HCT116 (cell line): ENCODE measurements at places on chromosomes 3 and 15.
A peak's percentile ranks its signal among the peaks of the same experiment; 100 is the strongest.

GRCh38 chr3:137205394-137206045, 247.7 kb downstream of the IL20RB start:
- no peak for DNase-seq

DNA sequence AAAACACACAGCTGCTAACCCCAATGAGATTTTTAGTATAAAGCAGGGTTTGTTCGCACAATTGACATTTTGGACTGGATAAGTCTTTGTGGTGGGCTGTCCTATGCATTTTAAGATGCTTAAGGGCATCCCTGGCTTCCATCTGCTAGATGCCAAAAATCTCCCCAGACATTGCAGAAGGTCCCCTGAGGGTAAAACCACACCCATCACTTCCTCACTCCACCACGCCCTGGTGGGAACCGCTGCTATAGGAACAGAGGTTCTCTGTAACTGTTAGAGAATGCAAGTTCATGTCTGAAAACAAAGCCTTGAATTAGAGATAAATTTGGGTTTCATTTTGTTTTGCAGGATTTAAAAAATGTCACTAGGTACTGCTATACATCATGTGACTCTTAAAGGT, 67.7 kb downstream of the ARHGEF26 start:
- DNase-seq, result no peak

DNA sequence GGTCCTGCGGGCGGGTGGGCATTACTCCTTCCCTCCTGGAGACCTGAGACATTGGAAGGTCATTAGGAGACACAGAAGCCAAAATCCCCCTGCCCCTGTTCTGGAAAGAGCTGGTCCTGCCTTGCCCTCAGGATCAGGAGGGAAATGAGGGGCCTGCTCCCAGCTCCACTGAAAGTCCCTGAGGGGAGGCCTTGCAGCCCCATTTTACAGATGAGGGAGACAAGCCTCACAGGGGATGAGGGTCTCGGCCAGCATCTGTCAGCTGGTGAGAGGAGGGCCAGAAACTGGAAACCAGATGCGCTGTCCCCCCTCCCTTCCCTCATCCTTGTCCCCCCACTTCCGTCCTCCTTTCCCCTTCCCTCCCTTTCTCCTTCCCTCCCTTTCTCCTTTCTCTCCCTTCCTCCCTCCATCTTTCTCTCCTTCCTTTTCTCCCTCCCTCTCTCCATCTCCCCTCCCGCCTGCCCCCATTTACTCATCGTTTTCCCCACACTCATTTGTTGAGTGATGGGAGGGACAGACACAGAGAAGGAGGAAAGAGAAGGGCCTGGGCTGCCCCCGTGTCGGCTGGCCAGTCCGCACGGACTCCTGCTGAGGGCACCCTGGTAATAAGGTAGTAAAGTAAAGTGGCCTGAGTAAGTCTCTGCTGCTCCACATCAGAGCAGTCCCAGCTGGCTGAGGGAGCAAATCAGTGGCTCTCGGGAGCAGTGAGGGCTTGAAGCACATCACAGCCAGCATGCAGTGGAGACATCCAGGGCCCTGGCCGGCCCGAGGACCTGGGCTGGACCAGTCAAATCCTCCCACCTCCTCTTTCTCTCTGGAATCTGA, 112.4 kb upstream of the ALDH1A3 start:
- no peak for DNase-seq

GRCh38 chr3:65028024-65028423, 340.2 kb upstream of the ADAMTS9 start:
- no peak for DNase-seq

DNA sequence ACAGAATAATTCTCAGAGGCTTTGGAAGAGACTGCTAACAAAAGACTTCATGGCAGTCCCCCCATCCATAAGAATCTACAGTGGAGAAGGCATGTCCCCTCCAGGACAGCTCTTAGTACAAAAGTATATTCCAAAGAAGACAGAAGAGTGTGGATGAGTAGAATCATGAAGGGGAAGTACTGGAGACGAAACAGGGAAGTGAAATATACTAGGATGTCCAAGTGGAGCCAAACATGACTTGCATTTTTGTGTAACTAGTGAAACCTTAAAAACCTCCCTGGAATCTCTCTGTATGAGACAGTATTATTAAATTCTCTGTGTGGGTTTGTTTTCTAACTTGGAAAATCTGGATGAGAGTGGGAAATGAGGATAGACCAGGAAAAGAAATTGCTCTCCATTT, 312.4 kb downstream of the RSL24D1 start:
- DNase-seq, result no peak

- peak; percentile 39 for DNase-seq
Measured at GRCh38 chr3:131794766-131795388, 239.9 kb downstream of the CPNE4 start.

DNA sequence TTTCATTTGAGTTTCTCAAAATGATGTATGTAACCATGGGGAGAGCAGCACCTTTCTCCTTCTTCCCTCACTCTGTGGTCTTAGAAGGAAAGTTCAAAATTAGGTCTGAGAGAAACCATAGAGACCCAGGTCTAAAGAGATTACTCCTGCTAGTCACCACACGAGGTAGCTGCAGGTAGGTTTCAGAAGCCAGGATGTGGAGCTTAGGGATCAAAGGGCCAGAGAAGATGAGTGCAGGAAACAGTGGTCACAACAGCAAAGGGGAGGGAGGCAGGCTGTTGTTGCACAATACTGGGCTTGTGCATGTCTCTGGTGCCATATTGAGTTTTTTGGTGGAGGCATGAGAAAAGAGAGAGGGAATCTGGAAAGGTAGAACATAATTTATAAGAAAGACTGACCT, 583.6 kb downstream of the AGBL1 start:
- no peak for DNase-seq

- no peak for DNase-seq
Measured at GRCh38 chr3:109831403-109831802, 494.1 kb upstream of the DPPA4 start.

DNA sequence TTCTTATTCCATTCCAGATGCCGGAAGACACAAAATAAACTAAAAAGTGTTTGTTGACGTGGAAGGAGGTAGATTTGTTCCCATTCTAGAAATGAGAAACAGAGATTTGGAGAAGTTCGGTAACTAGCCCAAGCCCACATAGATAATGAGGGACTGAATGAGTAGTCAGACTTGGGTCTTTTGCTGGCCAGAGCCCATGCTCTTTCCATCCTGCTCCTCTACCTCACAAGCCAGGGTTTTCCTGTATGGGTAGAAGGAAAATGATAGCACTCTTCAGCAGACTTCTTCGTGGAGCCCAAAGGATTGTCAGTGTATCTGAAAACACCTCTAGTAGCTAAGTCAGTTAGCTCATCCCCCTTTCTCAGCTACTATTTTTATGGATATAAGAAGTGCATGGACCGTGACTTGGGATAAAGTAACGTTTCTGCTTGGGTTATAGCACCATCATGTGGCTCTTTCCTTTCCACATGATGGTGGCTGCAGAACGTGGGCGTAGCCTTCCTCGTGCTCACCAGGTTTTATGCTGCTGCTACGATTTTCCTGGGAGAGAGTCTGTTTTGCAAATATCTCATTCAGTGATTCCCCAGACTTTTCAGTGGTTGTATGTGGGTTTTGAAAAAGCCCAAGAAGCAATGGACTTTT, 84.6 kb downstream of the DGKG start:
- DNase-seq, result peak; percentile 40

DNA sequence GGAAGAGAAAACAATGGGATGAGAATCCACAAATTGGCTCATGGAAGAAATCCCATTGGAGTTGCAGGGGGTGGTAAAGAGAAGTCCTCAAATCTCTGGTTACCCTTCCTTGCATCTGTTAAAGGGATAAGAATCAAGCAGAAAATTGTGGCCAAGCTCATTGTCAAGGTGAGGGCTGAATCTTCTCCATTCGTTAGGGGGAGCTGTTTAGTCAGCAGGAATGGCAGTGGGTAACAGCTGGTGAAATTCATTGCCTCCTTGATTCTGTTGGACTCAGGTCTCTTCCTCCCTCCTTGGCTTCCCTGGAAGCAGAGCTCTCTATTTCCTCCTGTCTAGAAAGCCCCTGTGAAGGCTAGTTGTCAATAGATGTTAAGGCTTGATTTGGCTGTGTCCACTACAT, 343.1 kb upstream of the SEMA6D start:
- DNase-seq, result no peak

DNA sequence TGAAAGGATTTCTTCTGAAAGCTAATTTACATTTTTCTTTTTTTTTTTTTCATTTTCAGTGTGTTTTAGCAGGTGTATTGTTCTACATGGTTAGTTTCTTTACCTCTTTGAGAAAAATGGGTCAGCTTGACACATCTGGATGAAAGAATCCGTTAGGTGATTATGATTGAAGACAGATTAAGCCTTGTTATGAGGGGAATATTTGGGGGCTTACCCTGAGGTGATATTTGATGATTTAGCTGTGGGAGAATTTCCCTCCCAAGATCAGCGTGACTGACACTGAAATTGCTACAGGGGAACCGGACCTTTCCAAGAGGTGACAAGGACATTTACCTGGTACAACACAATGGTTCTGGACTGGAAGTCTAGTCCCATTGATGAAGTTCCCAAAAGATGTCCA, 147.5 kb downstream of the NFKBIZ start:
- DNase-seq, result no peak

- DNase-seq, result no peak
Measured at GRCh38 chr3:179710079-179710478, 57.2 kb downstream of the USP13 start.

GRCh38 chr3:71673486-71673885, 51.7 kb downstream of the EIF4E3 start:
- DNase-seq, result no peak
